ENCODE measurements at places on chromosomes 7 and 10.
A peak's percentile ranks its signal among the peaks of the same experiment; 100 is the strongest.

DNA sequence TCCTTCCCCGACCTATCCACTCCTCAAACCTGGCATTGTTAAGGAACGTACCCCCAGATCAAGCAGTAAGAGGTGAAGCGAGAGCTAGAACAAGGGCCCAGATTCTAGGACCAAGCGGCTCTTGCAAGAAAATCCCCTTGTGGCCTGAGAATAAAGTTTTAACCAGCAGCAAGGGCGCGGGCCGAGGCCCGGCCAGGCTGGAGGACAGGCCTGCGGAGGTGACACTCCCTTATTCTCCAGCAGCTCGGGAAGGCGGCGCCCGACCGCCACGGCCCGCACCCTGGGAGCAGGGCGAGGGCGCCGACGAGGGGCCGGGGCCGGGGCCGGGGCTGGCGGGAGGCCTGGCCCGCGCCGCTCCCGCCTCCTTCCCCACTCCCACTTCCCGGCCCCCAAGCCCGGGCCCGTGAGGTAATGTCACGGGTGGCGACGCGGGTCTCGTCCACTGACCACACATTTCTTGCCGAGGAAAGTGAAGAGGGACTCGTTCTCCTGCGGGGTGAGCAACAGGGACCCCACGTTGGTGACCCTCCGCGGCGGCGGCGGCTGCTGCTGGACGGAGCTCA, 551 bp downstream of the WASL start:
- peak; percentile 13 for DNase-seq

- DNase-seq: no peak
Observed at GRCh38 chr7:4700577-4701235, 18.6 kb downstream of the FOXK1 start.

GRCh38 chr10:72334825-72335393, 19.8 kb downstream of the DNAJB12 start:
- DNase-seq: peak; percentile 76

DNA sequence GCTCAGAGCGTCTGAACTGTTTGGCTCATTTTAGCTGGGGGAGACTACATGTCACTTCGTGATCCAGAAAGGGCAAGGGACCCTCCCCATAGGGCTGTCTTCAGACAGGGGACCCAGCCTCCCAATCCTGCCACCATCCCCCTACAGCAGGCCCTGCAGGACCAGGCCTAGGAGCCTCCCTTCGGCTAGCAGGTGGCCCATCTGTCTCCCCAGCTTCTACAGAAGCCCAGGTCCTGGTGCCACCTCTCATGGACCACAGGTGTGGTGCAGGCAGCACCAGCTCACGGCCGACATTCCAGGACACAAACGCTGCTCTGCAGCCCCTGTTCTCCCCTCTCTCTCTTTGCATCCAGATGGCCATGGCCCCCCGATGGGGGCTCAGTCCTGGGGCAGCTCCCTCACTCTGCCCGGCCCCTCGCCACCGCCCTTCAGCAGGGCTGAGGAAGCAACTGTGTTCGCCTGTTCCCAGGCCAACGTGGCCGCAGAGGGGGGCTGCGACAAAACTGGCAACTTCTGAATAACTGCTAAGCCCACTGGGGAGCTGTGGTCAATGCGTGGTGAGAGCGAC, 10.3 kb downstream of the TECPR1 start:
- DNase-seq: no peak

- no peak for DNase-seq
Observed at GRCh38 chr10:117597216-117597615, 54.7 kb downstream of the EMX2 start.

- no peak for DNase-seq
Observed at GRCh38 chr10:28765641-28766040, 88.3 kb downstream of the BAMBI start.

GRCh38 chr10:33052263-33052875, 94.3 kb upstream of the ITGB1 start:
- no peak for DNase-seq

GRCh38 chr10:101560298-101561067, 27.6 kb downstream of the POLL start:
- no peak for DNase-seq

GRCh38 chr7:75915416-75916156, 631 bp downstream of the POR start:
- no peak for DNase-seq

- DNase-seq: no peak
Observed at GRCh38 chr10:76667408-76668370, 969.9 kb downstream of the KCNMA1 start.

- no peak for DNase-seq
Observed at GRCh38 chr10:100174699-100175677, 10.8 kb downstream of the ERLIN1 start.

GRCh38 chr10:87744606-87745005, 73.4 kb downstream of the ATAD1 start:
- DNase-seq: no peak

- no peak for DNase-seq
Observed at GRCh38 chr10:10796774-10797415, 220.8 kb upstream of the CELF2 start.

GRCh38 chr7:85890244-85890811, 703.5 kb upstream of the SEMA3D start:
- DNase-seq: no peak

DNA sequence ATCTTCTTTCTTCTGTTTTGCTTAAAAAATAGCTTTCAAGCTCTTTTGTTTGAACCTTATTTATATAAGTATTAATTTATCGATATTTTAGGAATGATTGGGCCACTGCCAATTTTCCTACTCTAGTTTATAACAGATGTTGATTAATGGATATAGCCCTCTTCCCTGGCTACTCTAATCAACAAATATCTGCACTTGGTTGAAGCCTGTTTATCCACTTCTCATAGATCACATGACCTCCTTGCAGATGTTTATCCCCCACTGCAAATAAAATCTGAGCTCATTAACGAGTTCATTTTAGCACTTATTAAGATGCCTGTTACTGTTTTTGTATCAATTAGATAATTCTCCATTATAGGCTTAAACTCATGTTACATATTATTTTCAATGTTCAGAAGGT, 715.3 kb downstream of the CNTNAP2 start:
- DNase-seq: no peak

GRCh38 chr10:79068203-79068561, 584 bp upstream of the ZMIZ1 start:
- no peak for DNase-seq

- no peak for DNase-seq
Observed at GRCh38 chr7:150942001-150942590, 36.0 kb downstream of the KCNH2 start.

DNA sequence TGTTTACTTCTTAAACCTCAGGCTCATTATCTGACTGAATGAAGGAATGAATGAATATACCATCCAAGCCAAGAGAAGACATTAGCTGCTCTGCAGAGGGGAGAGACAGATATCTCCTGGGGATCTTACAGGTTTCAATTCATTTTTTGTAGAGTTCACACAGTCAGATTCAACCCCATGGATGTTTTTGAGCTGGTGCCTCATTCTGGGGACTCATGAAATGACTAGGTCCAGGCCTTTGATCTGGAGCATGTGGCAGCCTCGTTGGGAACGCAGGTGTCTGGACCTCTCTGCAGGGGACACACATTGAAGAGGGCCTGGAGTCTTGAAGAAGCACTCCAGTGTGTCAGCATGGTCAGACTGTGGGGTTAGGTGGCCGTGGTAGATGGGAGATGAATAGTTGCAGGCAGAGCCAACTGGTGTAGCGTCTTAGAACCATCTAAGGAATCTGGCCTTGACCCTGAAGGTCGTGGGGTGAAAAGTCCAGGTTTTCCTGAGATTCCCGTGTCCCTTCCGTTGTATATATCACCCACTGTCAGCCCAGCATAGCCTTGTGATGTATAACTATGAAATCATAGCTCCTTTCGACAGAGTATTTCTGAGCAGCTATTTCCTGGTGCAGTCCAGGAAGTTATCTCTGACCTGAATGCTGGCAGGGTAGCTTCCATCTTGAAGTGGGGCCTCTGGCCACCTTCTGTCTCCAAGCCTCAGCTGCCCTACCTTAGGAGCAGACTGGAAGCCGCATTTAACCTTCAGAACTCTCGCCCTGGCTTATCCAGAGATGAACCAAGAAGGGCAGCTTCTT, 22.3 kb downstream of the BTBD16 start:
- no peak for DNase-seq

- no peak for DNase-seq
Observed at GRCh38 chr10:128009372-128010126, 102.6 kb downstream of the PTPRE start.

DNA sequence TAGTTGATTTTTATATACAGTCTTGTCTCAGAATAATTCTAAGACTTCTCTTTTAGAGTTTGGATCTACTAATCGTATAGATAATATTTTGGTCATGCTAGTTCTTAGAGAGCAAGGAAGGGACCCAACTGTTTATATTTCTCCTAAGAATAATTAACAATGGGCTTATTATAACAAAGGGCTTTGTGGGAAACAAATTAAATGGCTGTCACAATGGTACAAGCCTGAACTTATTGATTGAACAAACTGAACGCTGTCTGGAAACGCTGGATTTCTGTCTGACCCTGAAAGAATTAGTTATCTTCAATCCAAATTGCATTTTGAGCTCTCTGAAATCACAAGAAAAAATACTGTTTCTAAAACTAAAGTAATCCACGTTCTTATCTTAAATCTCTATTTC, 56.8 kb downstream of the CSTF2T start:
- no peak for DNase-seq

DNA sequence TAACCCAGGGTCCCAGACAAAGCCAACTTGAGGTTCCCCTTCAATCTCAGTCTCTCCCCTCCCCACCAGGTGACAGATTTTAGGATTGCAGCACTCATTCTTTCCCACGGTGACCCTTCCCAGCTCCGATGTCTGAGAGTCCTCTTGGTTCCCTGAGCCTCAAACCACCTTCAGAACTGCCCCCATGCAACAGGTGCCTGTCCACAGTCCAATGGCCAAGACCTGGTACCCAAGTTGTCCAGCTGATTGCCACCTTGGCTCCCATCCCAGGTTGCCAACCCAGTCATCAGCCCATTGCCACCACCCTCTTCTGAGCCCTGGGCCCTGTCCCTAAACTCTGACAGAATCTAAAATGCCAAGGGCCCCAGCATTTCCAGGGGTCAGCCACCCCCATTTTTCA, 53.5 kb downstream of the SLIT1 start:
- DNase-seq: no peak

DNA sequence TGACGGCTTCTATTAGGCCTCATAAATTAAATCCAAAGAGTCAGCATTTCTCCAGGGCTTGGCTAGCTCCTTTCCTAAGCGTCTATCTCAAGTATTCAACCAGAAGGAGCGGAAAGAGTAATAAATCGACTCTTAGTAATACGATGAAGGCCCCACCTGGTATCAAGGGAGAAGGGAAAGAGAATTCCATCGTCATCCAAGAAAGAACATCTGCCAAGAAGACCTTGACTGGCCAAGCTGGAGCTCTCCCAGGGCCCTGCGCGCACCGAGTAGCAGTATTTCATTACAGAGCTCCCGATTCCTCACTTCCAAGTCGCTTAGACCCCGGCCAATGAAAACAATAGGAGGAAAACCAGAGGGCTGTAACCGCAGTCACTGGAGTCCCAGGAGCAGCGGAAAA, 178.0 kb upstream of the FRMD4A start:
- DNase-seq: no peak

DNA sequence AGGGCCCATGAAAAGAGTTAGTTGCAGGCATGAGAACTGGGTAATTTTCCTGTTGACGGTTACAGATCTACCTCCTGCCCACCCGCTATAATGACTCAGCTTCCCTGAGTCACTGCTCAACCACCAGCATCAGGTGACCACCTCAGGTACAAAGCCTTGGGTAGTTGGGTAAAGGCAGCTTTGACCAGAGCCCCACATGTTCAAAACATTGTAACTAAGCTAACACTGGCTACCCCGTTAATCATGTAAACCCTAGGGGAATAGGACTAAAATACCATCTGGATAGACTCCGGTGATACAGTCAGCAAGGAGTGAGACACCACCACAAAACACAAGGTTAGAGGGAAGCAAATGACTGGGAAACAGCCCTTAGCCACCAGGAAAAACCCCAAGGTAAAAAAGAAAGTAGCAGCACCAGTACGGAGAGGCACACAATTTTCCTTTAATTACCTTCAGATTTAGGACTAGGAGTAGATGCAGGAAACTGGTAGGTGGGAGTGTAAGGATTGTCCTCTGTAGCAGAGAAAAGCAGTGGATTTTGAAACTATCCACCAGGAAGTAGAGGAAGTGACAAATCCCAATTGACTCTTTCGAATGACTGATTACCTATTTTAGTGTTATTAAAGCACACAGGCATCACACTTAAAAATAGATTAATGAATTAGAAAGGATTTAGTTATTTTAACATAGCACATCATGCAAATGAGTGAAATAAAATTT, 103.5 kb upstream of the PDLIM1 start:
- no peak for DNase-seq

- no peak for DNase-seq
Observed at GRCh38 chr10:61463035-61463909, 10.1 kb upstream of the TMEM26 start.

- DNase-seq: no peak
Observed at GRCh38 chr7:73997056-73997455, 30.9 kb upstream of the ELN start.

DNA sequence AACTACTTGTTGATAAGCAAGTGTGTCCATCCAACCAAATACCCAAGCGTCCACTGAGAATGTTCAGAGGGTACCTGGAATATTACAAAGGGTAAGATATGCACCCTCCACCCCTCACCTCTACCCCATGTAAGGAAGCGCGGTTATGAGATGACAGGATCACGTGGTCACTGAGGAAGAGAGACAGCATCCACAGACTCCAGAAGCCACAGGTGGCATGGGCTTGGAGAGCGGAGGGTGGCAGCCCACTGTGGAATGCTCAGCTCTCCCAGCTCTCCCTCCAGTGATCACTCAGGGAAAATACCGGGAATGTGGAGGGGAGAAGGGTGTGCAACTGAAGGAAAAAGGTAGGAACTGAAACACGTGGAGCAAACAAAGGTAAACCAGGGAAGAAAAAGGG, 25.7 kb downstream of the SFMBT2 start:
- DNase-seq: no peak

DNA sequence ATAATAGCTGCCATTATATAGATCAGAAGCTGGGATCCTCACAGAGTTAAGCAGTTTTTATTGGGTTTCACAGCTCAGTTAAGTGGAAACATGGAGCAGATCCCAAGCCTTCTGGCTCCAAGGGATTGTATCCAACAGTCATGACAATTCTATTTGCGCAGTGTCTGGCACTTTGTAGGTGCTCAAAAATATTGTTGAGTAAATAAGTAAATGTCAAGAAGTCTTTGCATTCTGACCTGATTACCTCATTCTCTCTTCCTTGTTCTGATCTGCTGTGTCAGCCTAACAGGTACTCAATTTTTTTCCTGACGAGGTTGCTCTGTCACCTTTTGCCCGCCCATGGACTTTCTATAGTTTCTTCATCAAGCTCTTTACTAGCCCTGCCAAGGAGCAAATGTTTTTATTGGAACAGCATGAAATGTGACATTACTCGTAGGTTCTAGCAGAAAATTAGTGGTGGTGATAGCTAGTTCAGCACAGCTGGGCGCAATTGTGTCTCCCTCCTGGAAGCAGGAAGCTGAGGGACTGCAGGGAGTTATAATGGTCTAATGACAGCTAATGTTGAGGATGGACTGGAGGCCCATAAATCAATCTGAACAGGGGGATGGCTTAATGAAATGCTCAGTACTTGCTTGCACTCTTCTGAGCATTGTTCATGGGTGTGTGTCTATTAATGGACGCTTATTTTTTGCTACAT, 680.2 kb downstream of the CCSER2 start:
- no peak for DNase-seq

- no peak for DNase-seq
Observed at GRCh38 chr7:87934699-87935383, 790 bp downstream of the ADAM22 start.

- DNase-seq: no peak
Observed at GRCh38 chr7:132106491-132106890, 469.8 kb downstream of the PLXNA4 start.
